ENCODE measurements at places on chromosomes 7 and 10. TPM values are rescaled to one million over a fixed set of nuclear protein-coding genes. Genes with fewer than 3 reads are reported as not detected.

The NUTM2A gene
- total RNA-seq = not detected

The ADARB2 gene
- not detected for total RNA-seq

The TMEM236 gene
- total RNA-seq = under 0.01 TPM

The FEZF1 gene
- not detected for total RNA-seq

The SEMA4G gene
- total RNA-seq = 4.2 TPM

The RSBN1L gene
- 5.2 TPM for total RNA-seq

The ADAP1 gene
- total RNA-seq = 11.4 TPM

The VGF gene
- total RNA-seq = 0.65 TPM

The HABP2 gene
- total RNA-seq = not detected

The ZKSCAN5 gene
- total RNA-seq = 7.5 TPM

The ACSL5 gene
- 8.1 TPM for total RNA-seq

The OR2A1 gene
- not detected for total RNA-seq

The EPDR1 gene
- 27.7 TPM for total RNA-seq

The PLCE1 gene
- total RNA-seq = 3.2 TPM

The GPC2 gene
- not detected for total RNA-seq

The OPALIN gene
- total RNA-seq = not detected

The CREB5 gene
- 1.1 TPM for total RNA-seq

The EPHB4 gene
- total RNA-seq = 46.8 TPM

The MYOZ1 gene
- total RNA-seq = not detected

The GJD4 gene
- not detected for total RNA-seq

The GPRIN2 gene
- total RNA-seq = not detected

The IFIT1B gene
- total RNA-seq = not detected

The DPP6 gene
- not detected for total RNA-seq

The LIPK gene
- total RNA-seq = not detected

The EFCAB10 gene
- total RNA-seq = not detected

The SPDYE9 gene
- not detected for total RNA-seq

The NUTM2B gene
- 0.18 TPM for total RNA-seq

The RSPH10B gene
- not detected for total RNA-seq

The ENTPD1 gene
- total RNA-seq = 6.5 TPM

The SFTPD gene
- 0.36 TPM for total RNA-seq

The FIS1 gene
- total RNA-seq = 222 TPM

The VIPR2 gene
- not detected for total RNA-seq

The CFAP69 gene
- 1.8 TPM for total RNA-seq

The SLC35G1 gene
- total RNA-seq = 3.6 TPM

The LYZL2 gene
- total RNA-seq = not detected

The CPA1 gene
- not detected for total RNA-seq

The TAS2R41 gene
- total RNA-seq = not detected

The DPYSL4 gene
- 47.1 TPM for total RNA-seq

The POMZP3 gene
- total RNA-seq = 4.2 TPM

The CCDC146 gene
- total RNA-seq = 1.9 TPM

The CLRN3 gene
- not detected for total RNA-seq

Data from cardiac atrium fibroblast (primary cell).